Activated CD4-positive, alpha-beta T cell treated with anti-CD3 and anti-CD28 coated beads, Interleukin-2, Interleukin-4, amounts not matched to agents 100 ng/mL and 50 ng/mL, durations not matched to agents 16 hours and 8 hours (primary cell): ENCODE measurements at places on chromosomes 7 and 10.

- no peak for DNase-seq
Observed at GRCh38 chr7:6271060-6271658, 1.3 kb downstream of the CYTH3 start.

DNA sequence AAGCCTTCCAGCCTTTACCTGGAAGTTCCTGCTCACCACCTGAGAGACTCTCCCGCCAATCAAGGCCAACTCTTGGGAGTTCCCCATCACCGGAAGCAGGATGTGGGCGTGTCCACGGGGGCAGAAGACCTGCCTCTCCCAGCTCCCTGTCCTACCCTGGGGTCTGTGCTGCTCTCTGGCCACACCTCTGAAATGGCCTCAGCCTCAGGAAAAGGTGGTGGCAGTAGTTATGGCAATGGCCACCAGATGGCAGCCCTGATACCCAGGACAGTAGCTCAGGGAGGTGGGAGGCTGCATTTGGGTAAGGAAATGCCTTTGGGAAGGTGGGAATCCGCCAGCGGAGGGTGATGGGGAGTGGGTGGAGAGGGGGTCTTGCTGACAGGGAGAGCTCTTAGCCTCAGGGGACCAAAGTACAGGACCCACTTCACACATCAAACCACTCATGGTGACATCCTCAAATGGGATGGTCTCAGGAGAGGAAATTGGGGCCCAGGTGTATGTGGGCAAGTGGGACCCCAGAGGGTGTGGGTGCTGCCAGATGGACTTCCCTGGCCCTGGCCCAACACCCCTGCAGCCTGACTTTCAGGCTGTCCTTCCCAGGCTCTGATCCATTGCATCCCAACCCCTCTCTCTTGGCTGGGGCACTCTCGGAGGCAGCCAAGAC is 33.9 kb downstream of the KAZALD1 start:
- peak; percentile 78 for DNase-seq

DNA sequence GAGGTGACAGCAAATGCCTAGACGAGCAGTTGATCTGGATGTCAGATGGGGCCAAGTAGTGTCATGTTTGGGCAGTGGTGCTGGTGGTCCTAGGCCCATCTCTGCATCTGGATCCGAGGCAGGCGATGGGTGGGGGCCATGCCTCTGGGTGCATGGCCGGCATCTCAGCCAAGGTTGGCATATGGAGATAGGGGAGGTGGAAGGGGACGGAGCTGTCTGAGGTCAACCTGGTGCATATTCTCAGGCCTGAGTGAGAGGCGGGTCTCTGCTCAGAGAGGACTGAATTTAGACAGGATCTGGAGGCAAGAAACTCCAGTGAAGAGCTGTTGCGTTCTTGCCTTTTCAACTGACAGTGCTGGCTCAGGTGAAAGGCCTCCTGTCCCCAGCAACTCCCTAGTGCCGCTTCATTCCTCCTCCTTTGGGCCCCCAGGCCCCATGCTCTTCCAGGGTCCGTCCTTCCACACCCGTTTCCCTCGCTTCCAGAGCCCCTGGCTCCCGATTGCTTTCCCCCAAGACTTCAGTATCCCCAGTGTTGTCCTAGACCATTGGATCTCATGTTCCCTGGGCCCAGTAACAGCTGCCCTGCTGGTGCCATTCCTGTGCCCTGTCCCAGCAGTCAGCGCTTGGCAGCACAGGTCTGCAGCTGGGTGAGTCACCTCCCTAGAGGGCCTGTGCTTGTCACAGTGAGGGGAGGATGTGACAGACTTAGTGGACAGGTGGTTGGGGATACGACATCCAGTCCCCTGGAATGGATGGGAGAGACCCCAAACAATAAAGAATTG is 32.6 kb downstream of the GBX1 start:
- DNase-seq = no peak

- DNase-seq = peak; percentile 46
Observed at GRCh38 chr7:154953006-154953684, 49.8 kb downstream of the PAXIP1 start.

GRCh38 chr7:37670436-37670835 is 13.1 kb upstream of the GPR141 start:
- no peak for DNase-seq
